ENCODE measurements at places on chromosomes 6 and 20.

- peak; percentile 15 for DNase-seq
Measured at GRCh38 chr20:57092112-57092899, 174.1 kb downstream of the BMP7 start.

- no peak for DNase-seq
Measured at GRCh38 chr20:40675599-40676221, 13.3 kb downstream of the MAFB start.

GRCh38 chr20:20454850-20455627, 87.1 kb downstream of the INSM1 start:
- DNase-seq: no peak

- DNase-seq: no peak
Measured at GRCh38 chr6:2007165-2007564, 238.2 kb downstream of the GMDS start.

DNA sequence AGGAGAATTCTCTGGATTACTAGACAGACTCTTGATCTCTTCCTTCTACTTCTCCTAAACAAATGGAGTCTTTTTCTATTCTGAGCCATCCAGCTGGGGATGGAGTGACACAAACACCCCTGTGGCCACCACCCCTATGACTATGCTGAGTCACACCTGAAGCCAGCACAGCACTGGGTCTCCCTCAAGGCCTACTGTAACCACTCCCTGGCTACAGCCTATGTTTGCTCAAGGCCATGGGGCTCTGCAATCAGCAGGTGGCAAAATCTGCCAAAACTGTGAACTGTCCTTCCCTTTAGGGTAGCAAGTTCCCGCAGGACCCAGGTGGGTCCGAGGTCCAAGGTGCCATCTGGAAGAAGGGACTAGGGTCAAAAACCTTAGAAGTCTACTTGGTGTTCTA, 132.3 kb downstream of the TINAG start:
- DNase-seq: no peak

DNA sequence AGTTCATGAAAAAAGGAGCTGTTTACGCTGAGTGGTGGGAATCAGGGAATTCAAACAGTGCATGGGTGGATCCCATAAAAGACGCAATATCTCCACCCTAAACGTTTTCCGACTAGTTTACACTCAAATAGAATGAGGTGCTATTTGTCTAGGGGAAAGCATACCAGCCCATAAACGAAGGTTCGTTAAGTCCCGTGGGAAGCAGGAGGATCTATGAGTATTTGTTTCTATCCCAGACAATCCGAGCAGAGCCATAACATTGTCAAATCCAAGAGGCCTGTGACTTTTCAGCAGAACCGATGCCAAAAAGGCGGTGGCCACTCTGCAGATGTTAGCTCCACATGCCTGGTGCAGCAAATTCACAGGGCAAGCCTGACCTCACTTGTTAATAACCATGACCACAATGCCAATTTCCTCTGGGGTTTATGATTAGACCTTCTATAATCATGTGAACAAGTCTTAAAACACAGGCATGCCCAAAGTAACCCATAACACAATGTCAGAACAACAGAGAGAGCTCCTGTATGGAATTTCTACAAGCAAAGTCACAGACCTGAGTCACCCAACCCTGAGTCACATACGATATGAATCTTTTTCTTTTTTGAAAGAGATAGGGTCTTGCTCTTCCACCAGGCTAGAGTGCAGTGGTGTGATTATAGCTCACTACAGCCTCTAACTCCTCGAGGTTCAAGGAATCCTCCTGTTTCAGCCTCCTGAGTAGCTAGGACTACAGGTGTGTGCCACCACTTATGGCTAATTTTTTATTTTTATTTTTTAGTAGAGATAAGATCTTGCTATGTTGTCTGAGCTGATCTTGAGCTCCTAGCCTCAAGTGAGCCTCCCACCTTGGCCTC, 123.3 kb downstream of the KIF13A start:
- no peak for DNase-seq

GRCh38 chr6:105072798-105073199, 107.0 kb downstream of the POPDC3 start:
- no peak for DNase-seq

DNA sequence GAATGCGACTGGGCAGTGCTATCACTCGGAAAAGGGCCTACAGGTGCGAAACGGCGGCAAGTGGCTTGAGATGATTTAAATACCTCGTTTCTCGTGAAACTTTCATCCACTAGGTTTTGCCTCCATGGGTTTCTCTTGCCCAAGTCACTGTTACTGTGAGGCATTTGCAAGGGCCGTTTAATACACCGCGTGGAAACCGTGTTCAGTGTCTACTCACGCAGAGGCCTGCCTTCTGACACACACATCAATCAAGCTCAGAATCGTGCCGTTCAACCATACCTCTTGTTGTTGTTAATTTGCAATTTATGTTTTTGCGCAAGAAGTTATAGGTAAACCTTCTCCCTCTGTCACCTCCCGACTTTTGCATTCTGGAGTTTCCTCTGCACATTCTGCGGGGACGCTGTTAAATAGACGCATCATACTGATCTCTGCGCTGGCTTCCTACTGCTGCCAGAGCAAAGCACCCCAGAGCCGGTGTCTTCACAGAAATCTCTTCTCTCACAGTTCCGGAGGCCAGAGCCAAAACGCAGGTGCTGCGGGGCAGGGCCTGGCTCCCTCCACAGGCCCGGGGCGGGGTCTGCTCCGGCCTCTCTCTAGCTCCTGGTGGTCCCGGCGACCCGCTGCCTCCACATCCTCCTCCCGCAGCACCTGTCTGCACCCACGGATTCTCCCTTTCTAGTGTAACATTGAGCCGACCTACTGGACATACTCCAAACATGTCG, 251.4 kb downstream of the SMOC2 start:
- DNase-seq: no peak

- no peak for DNase-seq
Measured at GRCh38 chr20:1539816-1540419, 17.6 kb downstream of the SIRPD start.

- DNase-seq: no peak
Measured at GRCh38 chr6:25458485-25458884, 179.3 kb downstream of the CARMIL1 start.

DNA sequence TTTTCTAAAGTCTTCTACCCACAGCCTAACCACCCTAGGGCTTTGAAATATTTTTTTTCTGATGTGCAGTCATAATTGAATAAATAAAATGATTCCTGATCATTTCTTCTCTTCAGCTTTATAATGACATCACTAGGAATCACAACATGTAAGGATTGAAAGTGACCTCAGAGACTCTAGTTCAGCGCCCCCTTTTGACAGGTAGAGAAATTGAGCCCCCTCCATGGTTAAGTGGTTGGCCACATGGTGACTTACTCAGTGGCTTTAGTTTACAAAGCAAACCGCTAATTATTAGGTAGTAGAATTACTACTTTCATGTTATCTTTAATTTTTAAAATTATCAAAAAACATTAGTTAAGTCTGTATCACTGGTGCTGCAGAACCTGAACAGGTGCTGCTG, 13.3 kb upstream of the SLC2A12 start:
- DNase-seq: no peak

GRCh38 chr6:54681987-54682386, 164.6 kb upstream of the FAM83B start:
- DNase-seq: no peak

DNA sequence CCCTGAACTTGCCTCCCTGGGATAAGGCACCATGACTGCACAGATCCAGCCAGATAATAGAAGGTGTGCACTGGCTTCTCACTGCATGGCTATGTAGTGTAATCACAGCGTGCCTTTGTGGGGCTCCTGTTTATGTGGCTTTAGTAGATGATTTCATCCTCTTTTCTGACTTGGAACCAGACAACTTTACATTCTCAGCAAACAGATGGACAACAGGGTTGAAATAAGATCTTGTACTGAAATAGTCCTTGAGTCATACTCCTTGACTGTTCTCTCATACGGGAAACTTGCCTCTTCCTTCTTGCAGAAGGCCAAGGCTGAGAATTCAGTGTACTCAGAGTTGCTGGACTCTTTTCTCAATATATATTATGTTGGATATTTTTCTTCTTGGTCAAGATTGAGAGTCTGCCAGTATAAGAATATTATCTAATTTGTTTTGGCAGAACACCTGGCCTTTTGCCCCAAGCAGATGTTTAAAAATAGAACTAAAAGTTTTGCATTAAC, 25.0 kb upstream of the RNF144B start:
- no peak for DNase-seq

DNA sequence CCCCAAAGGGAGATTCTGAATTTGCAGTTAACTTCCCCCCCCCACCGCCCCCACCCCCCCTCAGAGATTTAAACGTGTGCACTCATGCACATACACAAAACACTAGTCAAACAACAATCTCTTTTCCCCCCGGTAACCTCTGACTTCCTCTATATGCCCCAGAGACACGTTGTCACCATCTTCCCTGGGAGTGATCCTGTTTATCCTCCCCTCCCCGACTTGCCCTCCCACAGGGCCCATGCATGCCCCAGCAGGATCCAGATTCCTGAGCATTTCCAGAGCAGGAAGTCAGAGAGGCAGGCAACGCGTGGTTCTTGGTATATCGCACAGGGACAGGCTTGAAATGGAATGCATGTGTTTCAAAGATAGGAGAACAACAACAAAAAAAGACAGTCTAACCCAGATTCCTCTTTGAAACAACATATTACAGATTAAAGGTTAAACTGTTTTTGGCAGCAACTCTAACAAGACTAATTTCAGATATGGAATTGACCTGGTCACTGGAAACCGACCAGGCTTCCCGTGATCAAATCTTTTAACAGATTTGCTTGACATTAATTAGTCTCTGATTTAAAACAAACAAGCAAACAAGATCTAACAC, 1.3 kb downstream of the BLCAP start:
- DNase-seq: no peak

GRCh38 chr6:55705451-55706440, 126.8 kb upstream of the HMGCLL1 start:
- no peak for DNase-seq

- DNase-seq: no peak
Measured at GRCh38 chr20:8427419-8428040, 295.5 kb downstream of the PLCB1 start.

DNA sequence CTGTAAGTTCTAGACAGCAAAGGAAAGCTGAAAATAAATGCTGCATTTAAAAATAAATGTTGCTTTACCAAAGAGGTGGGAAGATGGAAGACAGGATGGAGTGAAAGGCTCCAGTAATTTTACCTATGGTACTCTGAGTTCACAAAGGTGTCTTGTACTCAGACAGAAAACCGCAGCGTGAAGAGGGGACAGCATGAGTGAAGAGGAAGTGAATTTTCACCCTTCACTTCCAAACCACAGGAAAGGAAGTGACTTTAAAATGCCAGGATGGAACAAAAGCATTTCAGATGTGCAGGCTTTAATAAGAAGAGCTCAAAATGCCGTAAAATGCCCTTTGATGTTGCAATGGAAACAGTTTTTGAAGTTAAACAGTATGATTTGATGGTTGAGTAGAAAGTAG, 91.2 kb upstream of the TINAG start:
- no peak for DNase-seq

GRCh38 chr6:143747347-143747842, 69.6 kb downstream of the PHACTR2 start:
- no peak for DNase-seq

DNA sequence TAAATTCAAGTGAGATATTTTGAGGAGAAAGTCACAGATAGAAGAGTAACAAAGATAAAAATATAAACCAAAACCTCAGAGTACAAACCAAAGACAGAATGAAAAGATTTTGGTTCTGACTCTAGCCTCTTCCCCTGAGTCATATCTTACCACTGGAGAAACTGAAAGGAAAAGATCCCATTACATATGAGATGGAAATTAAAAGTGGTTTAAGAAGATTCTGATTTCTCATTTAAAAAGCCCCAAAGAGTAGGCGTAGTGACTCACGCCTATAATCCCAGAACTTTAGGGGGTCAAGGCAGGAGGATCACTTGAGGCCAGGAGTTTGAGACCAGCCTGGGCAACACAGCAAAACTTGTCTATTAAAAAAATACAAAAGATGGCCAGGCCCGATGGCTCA, 30.6 kb downstream of the SPINT4 start:
- no peak for DNase-seq

DNA sequence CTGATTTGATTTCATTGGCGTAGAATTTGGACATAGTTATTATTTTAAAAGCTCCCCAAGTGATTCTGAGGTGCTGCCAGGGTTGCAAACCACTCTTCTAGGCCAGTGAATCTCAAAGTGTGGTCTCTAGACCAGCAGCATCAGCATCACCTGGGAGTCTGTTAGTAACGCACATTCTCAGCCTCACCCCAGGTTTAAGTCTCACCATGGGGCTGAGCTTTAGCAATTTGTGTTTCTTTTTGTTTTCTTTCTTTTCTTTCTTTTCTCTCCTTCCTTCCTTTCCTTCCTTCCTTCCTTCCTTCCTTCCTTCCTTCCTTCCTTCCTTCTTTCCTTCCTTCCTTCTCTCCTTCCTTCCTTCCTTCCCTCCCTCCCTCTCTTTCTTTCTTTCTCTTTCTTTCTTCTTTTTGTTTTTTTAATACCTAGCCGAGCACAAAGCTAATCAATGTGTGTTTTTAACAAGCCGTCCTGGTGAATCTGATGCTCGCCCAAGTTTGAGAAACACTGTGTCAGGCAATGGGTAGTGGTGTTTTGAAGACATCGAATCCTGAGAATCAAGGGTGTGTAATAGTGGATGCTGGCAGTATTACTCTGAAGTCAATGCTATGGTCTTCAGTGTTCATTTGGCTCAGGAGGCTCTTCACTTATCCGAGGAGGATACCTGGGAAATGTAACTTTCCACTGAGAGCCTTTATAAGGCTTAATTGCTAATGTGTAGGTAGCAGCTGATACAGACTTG, 104.9 kb downstream of the SLX4IP start:
- DNase-seq: no peak

DNA sequence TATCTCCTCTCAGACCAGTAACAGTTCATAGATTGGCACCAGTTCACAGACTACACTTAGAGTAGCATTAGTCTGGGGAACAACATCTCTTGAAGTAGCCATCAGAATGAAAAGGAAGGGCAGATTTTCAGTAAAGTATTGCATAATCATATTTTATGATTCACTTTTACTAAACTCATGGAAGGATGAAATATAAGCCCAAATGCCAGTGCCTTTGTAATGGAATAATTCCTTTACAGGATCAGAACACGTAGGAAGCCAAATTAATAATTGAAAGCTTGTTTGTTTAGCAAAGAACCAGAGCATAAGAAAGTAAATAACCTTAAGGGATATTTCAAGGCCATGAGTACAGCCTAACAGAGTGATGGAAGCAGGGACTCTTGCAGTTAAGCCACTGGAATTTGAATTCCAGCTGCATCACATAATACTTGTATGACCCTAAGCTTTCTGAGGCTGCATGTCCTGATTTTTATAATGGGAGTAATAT, 11.4 kb upstream of the LOC128125822 start:
- DNase-seq: no peak

GRCh38 chr6:3612341-3613041, 139.0 kb downstream of the PXDC1 start:
- DNase-seq: no peak

- DNase-seq: no peak
Measured at GRCh38 chr20:37096415-37097041, 731 bp upstream of the RBL1 start.
